ENCODE measurements at places on chromosomes 7 and 10.
A peak's percentile ranks its signal among the peaks of the same experiment; 100 is the strongest.

DNA sequence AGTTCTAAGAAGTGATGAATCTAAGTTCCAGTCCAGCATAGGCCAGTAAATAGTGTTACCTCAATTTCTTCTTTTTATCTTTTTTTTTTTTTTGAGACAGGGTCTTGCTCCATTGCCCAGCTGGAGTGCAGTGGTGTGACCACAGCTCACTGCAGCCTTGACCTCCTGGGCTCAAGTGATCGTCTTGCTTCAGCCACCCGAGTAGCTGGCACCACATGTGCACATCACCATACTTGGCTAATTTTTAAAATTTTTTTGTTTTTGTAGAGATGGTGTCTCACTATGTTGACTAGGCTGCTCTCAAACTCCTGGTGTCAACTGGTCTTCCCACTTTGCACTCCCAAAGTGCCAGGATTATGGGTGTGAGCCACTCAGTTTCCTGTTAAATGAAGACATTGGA lies 126.6 kb upstream of the LYZL2 start:
- no peak for DNase-seq

DNA sequence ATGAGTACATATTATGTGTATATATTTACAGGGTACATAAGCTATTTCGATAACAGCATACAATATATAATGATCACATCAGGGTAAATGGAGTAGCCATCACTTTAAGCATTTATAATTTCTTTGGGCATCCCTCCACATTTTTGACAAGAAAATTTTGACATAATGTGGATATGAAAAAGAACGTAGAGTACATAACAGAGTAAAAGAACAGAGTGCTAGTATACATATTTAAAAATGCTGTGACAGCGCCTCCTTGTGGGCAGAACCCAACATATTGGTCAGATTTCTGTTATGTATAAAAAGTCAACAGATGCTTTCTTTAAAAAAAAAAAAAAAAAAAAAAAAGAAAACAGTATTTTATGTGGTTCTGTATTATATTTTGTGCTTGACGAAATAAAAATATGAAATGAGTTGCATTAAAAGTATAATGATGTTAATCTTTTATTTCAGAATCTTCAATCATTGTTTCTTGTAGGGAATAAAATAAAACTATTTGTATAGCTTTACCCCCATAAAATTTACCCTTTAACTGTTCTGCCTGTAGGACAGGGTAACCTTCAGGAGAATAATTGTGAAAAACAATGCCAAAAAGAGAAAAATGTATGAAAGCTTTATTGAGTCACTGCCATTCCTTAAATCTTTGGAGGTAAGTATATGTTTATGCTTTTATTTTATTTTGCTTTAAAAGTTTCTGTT lies 18.3 kb upstream of the HBP1 start:
- DNase-seq = peak; percentile 67

GRCh38 chr7:75739796-75740672 lies 1.3 kb upstream of the HIP1 start:
- DNase-seq = no peak

DNA sequence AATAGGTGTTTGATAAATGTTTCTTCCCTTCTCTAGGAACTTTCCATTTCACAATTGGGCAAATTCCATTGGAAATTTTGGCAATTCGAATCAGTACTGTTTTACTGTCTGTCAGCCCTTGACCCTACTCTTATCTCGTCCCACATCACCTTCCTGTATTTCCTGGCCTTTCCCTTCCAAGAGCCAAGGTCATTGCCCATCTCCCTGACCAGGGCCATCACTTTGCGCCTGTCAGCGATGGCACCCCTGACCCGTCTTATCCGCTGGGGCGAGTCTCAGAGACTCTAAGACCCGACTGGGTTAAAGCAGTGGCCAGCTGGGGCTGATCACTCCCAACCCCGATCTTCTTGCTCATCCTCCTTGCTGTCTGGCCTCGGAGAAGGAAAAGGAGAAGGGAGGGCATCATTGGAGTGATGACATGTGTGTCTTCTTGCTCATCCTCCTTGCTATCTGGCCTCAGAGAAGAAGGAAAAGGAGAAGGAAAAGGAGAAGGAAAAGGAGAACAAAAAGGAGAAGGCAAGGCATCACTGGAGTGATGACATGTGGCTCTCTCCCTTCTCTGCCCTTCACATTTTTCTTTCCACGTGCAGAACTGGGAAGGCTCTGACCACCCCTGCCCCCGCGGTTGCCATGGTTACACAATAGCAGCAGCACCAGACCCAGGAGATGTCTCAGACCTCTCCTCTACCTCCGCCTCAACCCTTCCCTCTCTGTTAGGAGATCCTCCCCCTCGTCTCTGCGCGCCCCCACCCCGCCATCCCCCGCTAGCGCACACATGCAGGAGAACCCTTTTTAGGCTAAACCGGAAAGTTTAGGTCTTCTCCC lies 2.0 kb downstream of the SEMA3D start:
- no peak for DNase-seq

GRCh38 chr10:101625821-101626412 lies 37.8 kb downstream of the DPCD start:
- DNase-seq = no peak

- DNase-seq = no peak
Observed at GRCh38 chr10:86836044-86836443, 79.6 kb downstream of the BMPR1A start.

GRCh38 chr10:80516506-80517075 lies 21.1 kb upstream of the SH2D4B start:
- DNase-seq = no peak

DNA sequence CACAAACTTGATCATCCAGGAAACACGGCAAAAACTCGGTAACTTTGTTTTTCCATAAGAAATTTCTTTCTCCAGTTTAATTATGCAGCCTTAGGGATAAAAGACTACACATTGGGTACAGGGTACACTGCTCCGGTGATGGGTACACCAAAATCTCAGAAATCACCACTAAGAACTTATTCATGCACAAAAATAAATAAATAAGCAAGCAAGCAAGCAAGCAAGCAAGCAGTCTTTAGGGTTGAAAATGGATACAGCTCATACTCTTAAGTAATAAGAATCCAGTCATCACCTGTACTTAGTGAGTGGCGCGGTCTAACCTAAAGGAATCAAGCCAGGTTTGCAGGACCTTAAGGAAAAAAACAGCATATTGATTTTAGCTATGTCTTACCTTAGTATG lies 30.0 kb downstream of the MCM10 start:
- no peak for DNase-seq

- DNase-seq = no peak
Observed at GRCh38 chr10:91247360-91248111, 27.1 kb downstream of the PCGF5 start.

GRCh38 chr7:137513091-137513490 lies 169.6 kb upstream of the PTN start:
- no peak for DNase-seq

DNA sequence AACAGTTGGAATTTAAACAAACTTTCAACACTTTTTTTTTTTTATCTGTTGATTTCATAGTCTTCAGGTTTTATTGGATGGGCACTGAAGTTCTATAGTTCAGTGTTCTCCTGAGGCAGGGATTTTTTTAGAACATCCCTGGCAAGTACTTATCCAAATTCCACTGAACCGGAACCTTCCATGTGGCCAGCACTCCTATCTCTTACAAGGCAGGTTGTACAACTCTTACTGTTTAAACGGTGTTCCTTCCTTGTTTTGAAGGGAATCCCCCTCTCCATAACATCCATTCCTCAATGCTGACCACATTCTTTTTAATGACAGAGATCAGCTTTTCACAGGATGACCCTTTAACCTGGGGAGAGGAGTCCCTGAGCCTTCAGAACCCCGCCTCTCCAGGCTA lies 238.9 kb upstream of the CTBP2 start:
- no peak for DNase-seq

DNA sequence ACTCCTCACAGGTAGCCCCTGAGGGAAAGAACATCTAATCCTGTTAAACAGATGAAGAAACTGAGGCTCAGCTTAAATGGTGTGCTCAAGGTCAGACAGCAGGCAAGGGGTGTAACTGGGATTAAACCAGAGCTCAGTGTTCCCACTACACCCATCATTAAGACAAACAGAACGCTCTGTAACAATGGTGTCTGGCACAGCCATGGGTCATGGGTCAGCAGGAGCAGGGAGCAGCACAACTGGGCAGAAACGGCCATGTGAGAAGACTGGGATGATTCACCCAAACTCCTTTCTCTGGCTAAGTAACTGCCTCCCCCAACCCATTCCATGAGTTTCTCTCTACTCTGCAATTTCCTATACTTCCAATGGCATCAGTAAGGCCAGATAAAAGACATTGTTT lies 85.5 kb upstream of the PDE1C start:
- no peak for DNase-seq

Data from activated T-cell treated with anti-CD3 and anti-CD28 coated beads, Interleukin-2, amount 50 U/mL, for 72 hours (primary cell).